ENCODE measurements at places on chromosomes 16 and 17. TPM values are rescaled to one million over a fixed set of nuclear protein-coding genes. Genes with fewer than 3 reads are reported as not detected.
A peak's percentile ranks its signal among the peaks of the same experiment; 100 is the strongest.

DNA sequence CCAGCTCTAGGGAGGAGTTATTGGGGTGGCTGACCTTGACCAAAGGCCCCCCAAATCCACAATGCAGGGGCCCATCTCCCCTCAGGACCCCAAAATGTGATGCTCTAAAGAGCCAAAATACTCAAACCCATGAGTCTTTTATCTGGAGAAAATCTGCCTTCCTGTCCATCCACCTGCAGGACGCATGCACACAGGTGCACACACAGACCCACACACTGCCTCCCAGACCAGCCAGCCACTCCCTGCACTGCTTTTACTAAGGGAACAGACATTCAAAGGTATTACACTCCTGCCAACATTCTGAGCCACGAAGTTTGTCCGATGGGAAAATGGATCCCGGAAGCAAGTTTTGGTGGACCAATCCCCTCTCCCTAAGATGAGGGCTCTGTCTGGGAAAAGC lies 76.1 kb upstream of the CDH5 start:
- no peaks in the 10 kb centered on the region for H3K4me1 ChIP-seq
- no peak overlapping the region for H3K27ac ChIP-seq
- no peak for DNase-seq
- no peaks in the 10 kb centered on the region for H3K27me3 ChIP-seq

DNA sequence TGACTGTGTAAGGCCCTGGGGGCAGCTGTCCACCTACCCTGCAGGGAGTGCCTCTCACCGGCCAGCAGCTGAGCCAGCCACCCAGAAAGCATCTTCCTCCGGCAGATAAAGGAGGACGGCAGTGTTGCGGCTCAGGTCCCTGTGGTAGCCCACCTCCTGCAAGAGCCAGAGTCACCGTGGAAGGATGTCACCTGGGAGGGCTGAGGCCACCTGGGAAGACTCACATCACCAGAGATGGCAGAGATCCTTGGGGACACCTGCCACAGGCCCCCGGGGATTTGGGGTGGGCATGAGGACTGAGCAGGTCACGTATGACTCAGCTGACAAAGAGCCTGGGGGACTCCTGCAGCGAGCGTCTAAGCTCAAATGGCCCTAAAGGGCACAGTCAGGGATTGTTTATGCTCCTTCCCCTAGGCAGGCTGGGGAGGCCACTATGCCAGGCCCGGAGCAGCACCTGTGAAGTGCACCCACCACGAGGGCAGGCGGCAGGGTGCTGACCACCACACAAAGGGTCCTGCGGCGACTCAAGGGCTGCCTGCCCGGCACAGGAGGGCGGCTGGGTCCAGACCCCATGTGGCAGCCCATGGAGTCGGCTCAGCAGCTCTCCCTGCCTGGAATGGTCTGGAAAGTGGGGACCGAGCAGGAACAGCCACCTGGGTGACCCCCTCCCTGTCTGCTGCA lies 44.1 kb downstream of the TNFRSF13B start:
- no peaks in the 10 kb centered on the region for H3K4me1 ChIP-seq
- no peak overlapping the region for H3K27ac ChIP-seq
- no peak for DNase-seq
- peaks cover 5% of the 10 kb centered on the region for H3K36me3 ChIP-seq

- no peak overlapping the region for H3K27ac ChIP-seq
- peaks cover 86% of the 10 kb centered on the region for H3K36me3 ChIP-seq
- H3K4me3 ChIP-seq = no peak overlapping the region
- no peaks in the 10 kb centered on the region for H3K27me3 ChIP-seq
- H3K4me1 ChIP-seq = no peaks in the 10 kb centered on the region
- no peak for DNase-seq
These were observed 98.1 kb upstream of the DNAH17 start for GRCh38 chr17:78675316-78675616.

GRCh38 chr16:9151074-9151473 lies 59.6 kb downstream of the HAPSTR1 start:
- no peaks in the 10 kb centered on the region for H3K27me3 ChIP-seq
- no peaks in the 10 kb centered on the region for H3K4me1 ChIP-seq
- no peak overlapping the region for H3K27ac ChIP-seq
- DNase-seq = no peak
- H3K4me3 ChIP-seq = no peak overlapping the region

DNA sequence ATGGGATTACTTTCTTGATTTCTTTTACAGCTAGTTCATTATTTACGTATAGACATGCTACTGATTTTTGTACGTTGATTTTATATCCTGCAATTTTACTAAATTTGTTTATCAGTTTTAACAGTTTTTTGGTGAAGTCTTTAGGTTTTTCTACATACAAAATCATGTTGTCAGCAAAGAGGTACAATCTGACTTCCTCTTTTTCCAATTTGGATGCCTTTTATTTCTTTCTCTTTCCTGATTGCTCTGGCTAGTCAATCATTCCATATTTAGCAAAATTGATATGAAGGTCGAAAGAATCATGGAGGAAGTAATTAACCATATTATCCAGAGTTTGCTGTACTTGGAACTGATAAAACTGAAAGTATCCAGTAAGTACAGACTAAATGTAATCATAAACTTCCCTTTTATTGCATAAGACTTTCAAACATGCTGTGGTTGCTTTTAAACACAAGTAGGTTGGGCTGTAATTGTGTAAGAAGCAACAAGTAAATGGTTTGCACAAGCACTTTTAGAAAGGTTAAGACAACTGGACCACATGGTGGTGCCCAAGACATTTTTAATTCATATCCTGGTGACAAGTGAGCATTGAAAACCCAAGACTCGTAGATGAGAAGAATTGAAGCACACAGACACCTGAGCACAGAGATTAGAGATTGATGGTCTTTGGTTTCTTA lies 8.4 kb downstream of the GDE1 start:
- H3K27ac ChIP-seq = no peak overlapping the region
- H3K4me1 ChIP-seq = peaks cover 6% of the 10 kb centered on the region
- no peak overlapping the region for H3K4me3 ChIP-seq
- H3K27me3 ChIP-seq = no peaks in the 10 kb centered on the region
- no peaks in the 10 kb centered on the region for H3K36me3 ChIP-seq
- DNase-seq = peak; percentile 23

DNA sequence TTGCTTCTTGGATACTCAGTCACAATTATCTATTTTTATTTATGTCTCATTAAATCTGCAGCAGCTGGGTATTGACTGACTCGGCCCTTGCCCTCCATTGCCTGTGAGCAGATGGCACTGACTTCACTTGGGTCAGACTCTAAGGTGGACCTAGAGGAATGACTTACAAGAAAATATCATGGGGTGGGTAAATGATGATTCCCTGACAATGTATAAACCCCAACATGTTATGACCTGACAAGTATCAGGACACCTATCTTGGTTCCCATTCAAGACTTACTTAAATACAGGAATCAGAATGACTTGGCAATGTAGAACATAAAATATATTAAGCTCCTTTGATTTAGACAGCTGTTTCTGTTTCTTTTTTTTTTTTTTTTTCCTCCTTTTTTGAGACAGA lies 953.5 kb downstream of the CDH11 start:
- H3K36me3 ChIP-seq = no peaks in the 10 kb centered on the region
- no peak for DNase-seq
- H3K4me1 ChIP-seq = no peaks in the 10 kb centered on the region
- H3K27ac ChIP-seq = no peak overlapping the region
- H3K27me3 ChIP-seq = no peaks in the 10 kb centered on the region

DNA sequence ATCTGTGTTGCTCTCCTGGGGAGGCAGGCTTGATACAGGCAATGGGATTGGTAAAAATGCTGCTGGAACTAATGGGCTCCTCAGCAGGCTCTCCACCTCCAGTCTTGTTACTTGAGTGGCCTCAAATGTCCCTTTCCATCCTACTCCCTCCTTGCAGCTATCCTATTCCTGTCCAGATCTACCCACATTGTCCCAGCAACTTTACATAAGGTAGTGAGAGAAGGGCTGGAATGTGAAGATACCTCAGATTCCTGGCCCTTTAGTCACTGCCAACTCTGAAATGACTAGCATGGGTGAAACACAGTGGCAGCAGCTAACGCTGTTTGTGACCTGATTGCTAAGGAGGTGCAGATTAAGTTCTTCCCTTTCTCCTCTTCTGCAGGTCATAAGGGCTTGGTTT lies 210.1 kb upstream of the HS3ST4 start:
- no peaks in the 10 kb centered on the region for H3K4me1 ChIP-seq
- H3K27ac ChIP-seq = no peak overlapping the region
- H3K4me3 ChIP-seq = no peak overlapping the region
- H3K27me3 ChIP-seq = no peaks in the 10 kb centered on the region

DNA sequence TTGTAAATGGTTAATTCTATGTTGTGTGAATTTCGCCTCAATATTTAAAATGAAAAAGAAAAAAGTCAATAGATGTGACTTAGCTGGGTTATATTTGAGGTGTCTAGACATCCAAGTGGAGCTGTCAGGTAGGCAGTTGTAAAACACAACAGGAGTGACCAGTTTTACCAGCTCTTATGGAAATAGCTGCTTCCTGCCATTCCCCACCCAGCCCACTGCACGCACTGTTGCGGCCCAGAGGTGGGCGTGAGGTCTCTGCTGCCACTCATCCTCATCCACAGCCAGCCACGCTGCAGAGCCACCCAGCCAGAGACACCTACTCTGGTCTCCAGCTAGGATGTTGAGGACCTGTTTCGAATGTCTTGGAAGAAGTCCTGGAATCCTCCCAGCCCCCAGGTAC lies 3.4 kb upstream of the CARD14 start:
- H3K4me3 ChIP-seq = no peak overlapping the region
- no peak for DNase-seq
- H3K36me3 ChIP-seq = no peaks in the 10 kb centered on the region

DNA sequence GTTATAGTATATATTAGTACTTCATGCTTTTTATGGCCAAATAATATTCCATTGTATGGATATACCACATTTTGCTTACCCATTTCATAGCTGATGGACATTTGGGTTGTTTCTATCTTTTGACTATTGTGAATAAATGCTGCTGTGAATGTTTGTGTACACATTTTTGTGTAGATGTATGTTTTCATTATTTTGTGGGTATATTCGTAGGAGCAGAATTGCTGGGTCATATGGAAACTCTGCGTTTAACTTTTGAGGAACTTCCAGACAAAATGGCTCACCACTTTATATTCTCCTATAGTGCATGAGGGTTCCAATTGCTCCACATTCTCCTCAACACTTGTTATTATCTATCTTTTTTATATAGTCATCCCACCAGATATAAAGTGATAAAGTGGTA lies 88.6 kb downstream of the CCT6B start:
- H3K36me3 ChIP-seq = no peaks in the 10 kb centered on the region
- H3K27ac ChIP-seq = no peak overlapping the region
- H3K27me3 ChIP-seq = no peaks in the 10 kb centered on the region
- no peak overlapping the region for H3K4me3 ChIP-seq
- no peaks in the 10 kb centered on the region for H3K4me1 ChIP-seq

DNA sequence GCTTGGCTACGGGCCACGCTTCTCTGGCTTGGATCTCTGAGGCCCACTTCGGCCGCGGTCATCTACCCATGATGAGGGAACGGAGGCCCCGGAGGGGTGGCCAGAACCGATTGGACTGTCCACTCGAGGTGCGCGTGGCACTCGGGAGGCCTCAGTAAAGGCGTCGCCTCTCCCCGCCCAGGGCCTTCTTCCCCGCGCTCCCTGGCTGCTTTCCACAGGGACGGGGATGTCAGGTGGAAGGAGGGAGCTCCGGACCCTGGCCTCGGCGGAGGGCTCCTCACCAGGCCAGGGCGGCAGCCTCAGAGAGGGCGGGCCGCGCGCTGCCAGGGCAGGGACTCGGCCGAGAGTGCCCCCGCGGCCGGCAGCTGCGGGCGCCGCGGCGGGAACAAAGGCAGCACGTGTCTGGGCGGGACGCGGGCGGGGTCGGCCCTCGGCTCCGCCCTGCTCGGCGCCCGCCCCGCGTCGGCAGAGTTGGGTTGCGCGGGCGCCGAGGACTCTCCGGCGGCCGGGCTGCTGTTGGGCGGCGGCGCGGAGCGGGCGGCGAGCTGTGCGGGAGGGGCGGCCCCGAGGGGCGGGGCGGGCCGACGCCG lies 587 bp upstream of the CDK5R1 start:
- DNase-seq = peak; percentile 87
- H3K36me3 ChIP-seq = peaks cover 20% of the 10 kb centered on the region
- H3K27ac ChIP-seq = no peak overlapping the region

GRCh38 chr16:51875834-51876600 lies 670.9 kb downstream of the TOX3 start:
- no peaks in the 10 kb centered on the region for H3K4me1 ChIP-seq
- no peaks in the 10 kb centered on the region for H3K27me3 ChIP-seq
- H3K4me3 ChIP-seq = no peak overlapping the region
- H3K27ac ChIP-seq = no peak overlapping the region
- no peaks in the 10 kb centered on the region for H3K36me3 ChIP-seq

- H3K4me1 ChIP-seq = peaks cover 23% of the 10 kb centered on the region
- no peak overlapping the region for H3K4me3 ChIP-seq
- peaks cover 5% of the 10 kb centered on the region for H3K27me3 ChIP-seq
- H3K36me3 ChIP-seq = no peaks in the 10 kb centered on the region
These were observed 4.4 kb downstream of the CBX4 start for GRCh38 chr17:79834565-79835469.

- H3K4me1 ChIP-seq = no peaks in the 10 kb centered on the region
- H3K27ac ChIP-seq = no peak overlapping the region
- H3K27me3 ChIP-seq = no peaks in the 10 kb centered on the region
- DNase-seq = no peak
These were observed 254.5 kb downstream of the FTO start for GRCh38 chr16:53958341-53958880.

DNA sequence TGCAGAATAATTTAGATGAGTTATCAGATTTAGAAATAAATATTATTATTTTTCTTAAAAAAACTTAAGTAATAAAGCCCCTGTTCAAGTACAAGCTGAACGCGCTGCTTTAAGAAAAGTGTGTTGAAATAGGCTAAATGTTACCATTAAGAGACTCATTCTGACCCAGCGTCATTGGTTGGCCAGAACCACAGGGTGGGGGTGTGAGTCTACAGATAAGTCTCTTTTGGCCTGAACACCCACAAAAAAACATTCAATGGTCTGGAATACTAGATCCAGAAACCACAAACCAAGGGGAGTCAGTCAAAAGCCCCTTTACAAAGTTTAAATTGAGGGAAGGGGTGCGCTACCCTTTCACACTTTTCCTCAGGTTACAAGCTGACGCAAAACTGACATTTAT lies 776.1 kb downstream of the KCNJ2 start:
- DNase-seq = no peak
- no peaks in the 10 kb centered on the region for H3K27me3 ChIP-seq
- no peak overlapping the region for H3K4me3 ChIP-seq
- no peaks in the 10 kb centered on the region for H3K36me3 ChIP-seq
- H3K27ac ChIP-seq = no peak overlapping the region

DBNDD1 gene
- 72.1 TPM for polyA plus RNA-seq

KRT33B gene
- polyA plus RNA-seq = not detected

HES7 gene
- polyA plus RNA-seq = 0.09 TPM

FOXO3B gene
- polyA plus RNA-seq = 1.8 TPM

MEFV gene
- polyA plus RNA-seq = 0.24 TPM

ATP2C2 gene
- not detected for polyA plus RNA-seq

Data from B cell (primary cell).